NB4 (cell line): ENCODE measurements at places on chromosomes 3 and 15.

GRCh38 chr3:74537857-74538256 lies 76.6 kb downstream of the CNTN3 start:
- DNase-seq, result no peak

GRCh38 chr15:50149090-50149489 lies 30.1 kb upstream of the ATP8B4 start:
- no peak for DNase-seq

DNA sequence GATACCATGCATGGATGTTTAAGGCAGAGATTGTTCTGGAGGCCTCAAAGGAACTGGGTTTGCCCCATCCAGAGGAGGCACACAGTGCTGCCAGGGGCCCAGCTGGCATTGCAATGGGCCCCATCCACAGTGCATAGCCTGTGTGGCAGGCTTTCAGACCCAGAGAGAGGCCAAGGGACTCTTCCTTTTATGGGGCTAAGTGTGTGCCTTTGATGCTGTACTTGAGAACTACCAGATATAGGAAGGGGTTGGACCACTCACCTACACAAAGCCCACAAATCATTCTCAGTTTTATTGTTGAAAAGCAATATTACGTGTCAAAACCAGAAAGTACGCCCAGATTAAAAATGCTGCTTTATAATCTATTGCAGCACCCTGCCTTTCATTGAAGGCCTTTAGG lies 134.9 kb downstream of the EPHB1 start:
- DNase-seq, result no peak

GRCh38 chr15:64166102-64166890 lies 3.5 kb upstream of the PPIB start:
- DNase-seq, result no peak

DNA sequence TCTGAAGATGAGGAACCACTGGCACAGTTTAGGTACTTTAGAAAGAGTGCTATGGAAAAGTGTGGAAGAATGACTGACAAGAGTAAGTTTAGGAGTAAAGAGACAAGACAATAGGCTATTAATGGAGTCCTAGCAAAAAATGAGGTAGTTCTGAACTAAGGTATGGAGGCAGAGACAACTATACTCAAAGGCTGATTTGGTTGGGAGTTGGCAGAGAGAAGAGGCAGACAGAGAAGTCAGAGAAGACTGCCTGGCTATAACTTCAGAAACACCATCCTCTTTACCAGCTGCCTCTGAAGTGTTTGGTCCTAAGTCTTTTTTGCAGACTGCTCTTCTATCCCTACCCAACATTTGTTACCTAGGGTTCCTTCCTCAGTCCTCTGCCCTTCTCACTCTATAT lies 19.2 kb downstream of the DYNC1LI1 start:
- DNase-seq, result no peak

GRCh38 chr3:45611209-45611608 lies 16.7 kb downstream of the LIMD1 start:
- no peak for DNase-seq

DNA sequence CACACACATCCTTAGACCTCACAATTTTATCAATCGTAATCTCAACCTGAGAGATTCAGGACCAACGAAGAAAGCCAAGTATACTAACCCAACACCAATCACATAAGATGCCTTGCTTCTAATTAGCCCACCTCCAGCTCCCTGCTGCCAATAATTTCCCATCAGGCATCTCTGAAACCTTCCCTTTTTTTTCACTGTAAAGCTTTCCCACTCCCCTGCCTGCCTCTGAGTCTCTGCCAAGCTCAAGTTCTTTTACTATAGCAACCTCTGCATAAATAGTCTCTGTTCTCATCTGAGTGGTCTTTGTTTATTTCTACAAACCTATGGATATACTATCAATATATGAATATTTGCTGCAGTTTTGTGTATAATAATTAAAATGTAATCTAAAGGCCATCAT lies 86.5 kb downstream of the PIK3CB start:
- DNase-seq, result no peak

GRCh38 chr3:112304611-112305010 lies 10.6 kb upstream of the SLC9C1 start:
- no peak for DNase-seq

- no peak for DNase-seq
These were observed 65.4 kb upstream of the CTSH start for GRCh38 chr15:79010278-79010677.

DNA sequence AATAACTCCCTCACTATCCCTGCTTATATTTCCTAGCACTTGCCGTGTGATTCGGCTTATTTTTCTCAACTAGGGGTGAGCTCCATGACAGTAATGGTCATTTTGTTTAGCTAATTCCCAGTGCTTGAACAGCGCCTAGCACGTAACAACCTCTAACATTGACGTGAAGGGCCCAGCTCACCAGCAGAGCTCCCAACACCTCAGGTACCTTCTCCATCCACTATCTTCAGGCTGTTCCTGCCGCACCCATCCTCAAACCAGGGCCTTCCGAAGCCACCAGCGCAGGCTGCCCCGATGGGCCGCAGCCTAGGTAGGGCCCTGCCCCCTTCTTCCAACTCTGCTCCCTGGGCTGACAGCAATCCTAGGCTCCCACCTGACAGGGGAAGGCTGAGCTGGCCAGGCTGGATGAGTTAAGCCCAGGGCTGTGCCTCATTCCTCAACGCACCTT lies 751 bp upstream of the RPS17 start:
- DNase-seq, result no peak

- DNase-seq, result no peak
These were observed 4.4 kb downstream of the PRSS50 start for GRCh38 chr3:46713050-46713897.

GRCh38 chr3:52461874-52462273 lies 6.5 kb downstream of the NISCH start:
- DNase-seq, result no peak

GRCh38 chr3:73056014-73056844 lies 5.2 kb upstream of the EBLN2 start:
- peak; percentile 41 for DNase-seq

DNA sequence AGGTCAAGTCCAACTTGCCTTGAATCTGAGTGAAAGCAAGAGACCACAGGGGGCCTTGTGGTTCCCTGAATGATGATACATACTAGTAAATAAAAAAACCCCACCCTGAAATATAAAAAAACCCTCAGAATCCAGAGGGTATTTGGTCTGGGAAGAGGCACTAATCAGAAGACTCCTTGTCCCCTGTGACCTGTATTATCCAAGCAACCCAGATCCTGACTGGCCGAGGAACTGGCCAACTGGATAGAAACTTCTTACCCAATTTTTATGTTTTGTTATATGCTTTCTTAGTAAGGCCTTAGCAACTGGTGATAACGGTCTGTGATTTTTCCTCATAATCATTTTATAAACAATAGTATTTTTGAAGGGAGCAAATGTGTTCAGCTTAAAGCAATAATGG lies 17.5 kb downstream of the ABI3BP start:
- DNase-seq, result no peak

DNA sequence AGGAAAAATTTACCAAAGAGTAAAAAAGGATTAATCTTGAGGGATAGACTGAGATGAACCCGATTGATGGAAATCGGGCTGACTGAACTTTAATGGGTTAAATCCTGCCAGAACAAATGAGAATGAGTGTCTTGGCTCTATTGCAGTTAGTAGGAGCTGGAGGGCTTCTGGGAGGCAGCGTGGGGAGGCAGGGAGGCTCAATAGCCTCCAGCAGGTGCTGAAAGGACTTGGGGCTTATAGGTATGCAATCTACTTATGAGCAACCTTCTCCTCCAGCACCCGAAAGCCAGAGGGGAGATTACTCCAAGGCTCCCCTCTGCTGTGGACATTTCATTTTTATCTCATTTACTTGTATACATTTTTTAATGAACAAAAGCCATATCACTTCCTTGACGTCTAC lies 1.0 kb upstream of the CRYBG3 start:
- peak; percentile 3 for DNase-seq
